ENCODE measurements at places on chromosomes 7 and 10.

DNA sequence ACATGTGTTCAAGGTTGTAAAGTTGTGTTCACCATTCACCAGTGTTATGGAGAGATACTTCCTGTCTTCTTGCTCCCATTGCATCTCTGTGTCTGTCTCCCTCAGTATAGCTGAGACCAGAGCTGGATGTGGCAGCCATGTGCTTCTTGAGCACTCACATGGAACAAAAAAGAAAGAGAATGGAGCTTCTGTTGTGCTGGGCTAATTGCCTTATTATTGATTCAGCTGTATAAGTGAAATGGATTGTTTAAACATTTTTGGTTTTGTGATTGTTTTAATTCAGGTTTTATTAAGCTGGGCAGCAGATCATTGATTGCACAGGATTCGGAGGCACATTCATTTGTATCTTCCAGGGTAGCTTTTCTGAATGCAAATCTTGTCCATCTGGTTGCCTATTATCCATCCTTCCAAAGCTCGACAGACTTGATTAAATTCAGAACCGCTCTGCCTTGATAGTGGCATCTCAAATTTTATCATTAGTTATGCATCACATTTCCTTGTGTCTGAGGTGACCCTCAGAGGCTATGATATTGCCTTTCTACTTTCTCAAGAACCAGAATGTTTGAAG, 119.9 kb downstream of the CCNY start:
- no peak overlapping the region for H3K4me3 ChIP-seq
- H3K4me1 ChIP-seq = peaks cover 83% of the 10 kb centered on the region
- H3K36me3 ChIP-seq = no peaks in the 10 kb centered on the region

DNA sequence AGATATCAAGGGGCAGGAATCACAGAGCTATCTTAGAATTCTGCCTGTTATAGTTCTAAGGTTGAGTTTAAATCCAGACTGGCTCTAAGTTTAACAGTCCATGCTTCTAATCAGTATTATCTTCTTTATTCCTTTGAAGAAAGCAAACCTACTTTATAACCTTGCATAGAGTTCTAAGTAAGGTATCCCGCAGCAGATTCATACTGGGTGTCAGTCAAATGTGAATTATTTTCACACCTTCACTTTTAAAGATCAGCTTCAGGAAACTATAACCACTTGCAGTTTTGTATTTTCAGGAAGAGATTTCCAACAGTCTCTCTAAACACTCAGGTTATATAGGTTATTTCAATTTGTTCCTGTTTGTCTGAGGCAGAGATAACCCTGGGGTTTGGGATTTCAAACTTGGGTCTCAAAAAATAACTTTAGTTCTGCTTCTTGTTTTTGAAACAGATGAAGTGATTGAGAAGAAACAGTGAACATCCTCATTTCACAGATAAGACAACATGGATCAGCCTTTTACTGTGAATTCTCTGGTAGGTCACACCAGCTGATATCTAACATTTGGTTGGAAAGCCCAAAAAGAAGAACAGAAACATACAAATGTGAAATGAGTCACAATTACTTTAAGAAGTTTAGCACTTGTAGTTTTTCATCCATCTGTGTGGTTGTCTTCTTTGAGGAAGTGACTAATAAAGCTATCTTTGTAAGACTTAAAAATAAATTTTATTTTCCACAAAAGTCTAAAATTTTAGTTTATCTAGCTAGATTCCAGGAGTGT, 21.4 kb downstream of the STAMBPL1 start:
- no peaks in the 10 kb centered on the region for H3K36me3 ChIP-seq
- no peak overlapping the region for H3K4me3 ChIP-seq
- no peaks in the 10 kb centered on the region for H3K4me1 ChIP-seq
- no peaks in the 10 kb centered on the region for H3K27me3 ChIP-seq
- no peak for DNase-seq

DNA sequence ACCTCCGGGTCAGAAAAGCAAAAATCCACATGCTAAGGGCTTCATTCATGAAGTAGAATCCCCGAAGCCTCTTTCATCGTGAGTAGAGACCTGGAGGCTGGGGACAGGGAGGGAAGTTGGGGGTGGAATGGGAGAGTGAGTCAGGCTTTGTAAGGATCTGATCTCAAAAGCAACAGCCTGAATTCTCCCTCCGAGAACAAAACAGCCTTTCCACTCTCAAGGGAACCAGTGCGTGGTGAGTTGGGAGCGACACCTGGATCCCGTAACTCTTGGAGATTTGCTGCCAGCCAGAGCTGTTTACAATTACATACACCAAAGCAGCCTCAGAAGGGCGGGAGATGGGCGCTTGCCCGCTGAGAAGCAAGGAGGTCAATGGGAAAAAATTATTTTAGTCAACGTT, 10.8 kb downstream of the AFAP1L2 start:
- no peaks in the 10 kb centered on the region for H3K36me3 ChIP-seq
- H3K4me3 ChIP-seq = no peak overlapping the region
- H3K27me3 ChIP-seq = no peaks in the 10 kb centered on the region
- H3K4me1 ChIP-seq = no peaks in the 10 kb centered on the region

DNA sequence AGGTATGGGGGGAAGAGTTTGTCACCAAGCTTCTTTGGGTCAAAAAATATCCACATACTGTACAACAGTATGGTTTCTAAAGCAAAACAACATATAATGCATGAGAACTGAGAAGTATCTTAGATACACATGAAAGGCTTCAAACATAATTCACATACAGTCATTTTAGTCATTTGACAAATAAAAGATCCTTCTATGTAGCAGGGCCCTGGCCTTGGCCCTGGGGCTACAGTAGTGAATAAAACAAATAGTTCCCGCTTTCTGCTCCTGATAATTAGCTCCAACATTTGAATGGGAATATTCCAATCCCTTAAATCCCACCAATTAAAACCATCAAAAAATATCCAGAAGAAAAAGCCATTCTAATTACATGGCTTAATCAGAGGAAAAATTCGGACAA, 51.3 kb downstream of the MALSU1 start:
- H3K4me1 ChIP-seq = no peaks in the 10 kb centered on the region
- H3K27ac ChIP-seq = no peak overlapping the region
- no peak overlapping the region for H3K4me3 ChIP-seq
- H3K36me3 ChIP-seq = no peaks in the 10 kb centered on the region
- no peak for DNase-seq

Data from sigmoid colon (tissue), 7 donors.